Activated naive CD4-positive, alpha-beta T cell (primary cell): ENCODE measurements at places on chromosomes 12 and 14.

- DNase-seq: no peak
Observed at GRCh38 chr12:71430756-71431155, 8.8 kb upstream of the LGR5 start.

DNA sequence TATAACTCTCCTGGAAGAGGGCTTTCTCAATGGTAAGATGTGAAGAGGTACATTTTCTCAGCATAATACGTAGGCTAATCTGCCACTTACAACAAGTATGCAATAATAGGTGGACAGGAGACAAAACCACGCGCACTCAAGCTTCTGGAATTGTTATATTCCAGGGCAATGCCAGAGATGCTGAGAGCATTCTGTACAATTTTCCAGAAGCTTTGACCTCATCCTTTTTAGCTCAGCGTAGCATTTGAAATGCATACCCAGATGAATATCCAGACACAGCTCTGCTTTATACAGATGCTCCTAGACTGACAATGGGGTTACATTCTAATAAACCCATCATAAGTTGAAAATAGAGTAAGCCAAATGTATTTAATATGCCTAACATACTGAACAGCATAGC, 1492.4 kb upstream of the FLRT2 start:
- DNase-seq: no peak

- DNase-seq: no peak
Observed at GRCh38 chr12:67451206-67451605, 182.0 kb downstream of the CAND1 start.

DNA sequence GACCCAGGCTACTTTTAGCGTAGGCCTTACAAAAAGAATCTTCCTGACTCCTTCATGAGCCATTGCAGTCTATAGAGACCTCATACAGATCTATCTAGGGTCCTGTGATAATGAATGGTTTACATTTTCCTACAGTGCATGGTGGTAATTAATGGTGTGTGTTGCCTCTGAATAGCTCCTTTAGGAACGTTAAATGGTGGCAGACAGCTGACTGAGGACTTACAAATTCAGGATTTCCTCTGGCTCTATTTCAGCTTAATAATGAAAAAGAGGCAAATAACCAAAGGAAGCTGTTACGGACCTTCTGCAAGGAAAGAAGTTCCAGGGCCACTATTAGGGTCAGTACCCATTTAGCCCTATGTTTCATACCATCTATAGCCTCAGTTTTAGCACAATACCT, 5.1 kb downstream of the IKBIP start:
- DNase-seq: no peak

- DNase-seq: no peak
Observed at GRCh38 chr12:26274441-26275312, 79.3 kb downstream of the SSPN start.

DNA sequence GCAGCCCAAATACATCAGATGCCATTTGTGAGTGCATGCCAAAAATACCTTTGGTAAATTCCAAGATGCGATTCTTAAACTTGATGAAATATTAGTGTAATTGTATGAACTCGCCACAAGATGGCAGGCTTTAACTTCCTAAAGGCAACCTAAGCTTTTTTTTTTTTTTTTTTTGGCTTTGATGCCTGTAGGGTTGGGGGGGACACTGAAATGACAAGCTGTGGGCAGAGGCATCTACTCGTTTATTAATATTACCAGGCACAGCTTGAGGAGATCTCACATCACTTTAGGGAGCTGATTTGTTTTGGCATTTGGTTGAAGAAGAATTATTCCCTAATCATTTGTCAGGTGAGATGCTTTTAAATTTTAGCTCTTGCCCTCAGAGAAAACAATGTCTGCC, 126.7 kb upstream of the CCDC196 start:
- no peak for DNase-seq

DNA sequence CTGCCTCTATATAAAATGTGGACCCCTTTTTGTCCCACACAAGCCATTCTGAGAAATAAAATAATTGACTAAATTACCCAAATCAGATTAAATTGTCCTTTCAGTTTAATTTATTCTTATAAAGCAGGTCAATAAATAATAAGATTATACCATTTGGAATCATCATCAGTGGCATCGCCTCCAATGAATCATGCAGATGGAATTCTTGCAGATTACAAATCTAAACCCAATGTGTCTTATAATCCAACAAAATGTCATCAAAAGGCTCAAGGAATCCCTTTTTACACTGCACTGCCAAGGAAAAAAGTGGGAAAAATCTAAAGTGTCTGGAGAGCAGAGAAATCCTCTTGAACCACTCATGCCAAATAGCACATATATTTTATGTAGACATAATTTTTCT, 138.2 kb upstream of the TSPAN8 start:
- no peak for DNase-seq

GRCh38 chr14:24079491-24080141, 8.3 kb downstream of the CPNE6 start:
- DNase-seq: no peak

DNA sequence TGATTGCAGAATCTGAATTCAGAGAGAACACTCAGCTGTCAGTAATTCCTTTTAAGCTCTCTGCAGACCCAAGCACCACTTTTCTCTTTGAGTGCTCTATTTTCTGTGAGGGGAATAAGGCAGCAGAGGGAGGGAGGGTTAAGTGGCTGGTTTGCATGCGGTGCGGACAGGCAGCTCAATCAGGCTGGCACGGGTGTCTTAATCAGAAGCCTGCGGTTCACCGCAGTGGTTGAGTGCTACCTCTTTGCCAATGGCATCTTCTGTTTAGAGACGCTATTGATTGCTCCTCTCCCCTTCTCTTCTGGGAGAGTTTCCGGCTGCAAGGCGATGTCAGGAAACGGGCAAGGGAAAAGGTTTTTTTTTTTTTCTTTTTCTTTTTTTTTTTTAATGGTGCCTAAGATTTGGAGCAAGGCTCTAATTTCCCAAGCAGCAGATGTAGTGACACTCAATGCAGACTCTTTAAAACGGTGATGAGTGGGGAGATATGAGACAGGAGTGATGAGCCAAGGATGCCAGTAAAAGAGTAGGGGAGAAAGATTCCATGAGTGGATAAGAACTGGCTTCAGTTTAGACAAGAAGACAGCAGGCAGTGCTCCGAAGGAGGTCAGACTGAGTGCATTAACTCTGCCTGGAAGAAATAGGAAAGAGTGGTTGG, 533.7 kb upstream of the SEL1L start:
- DNase-seq: no peak

GRCh38 chr12:2977776-2978175, 18.6 kb downstream of the TEAD4 start:
- no peak for DNase-seq

- DNase-seq: no peak
Observed at GRCh38 chr12:52280319-52280795, 5.9 kb downstream of the KRT86 start.

- no peak for DNase-seq
Observed at GRCh38 chr12:53935383-53936341, 3.0 kb upstream of the HOXC13 start.

- no peak for DNase-seq
Observed at GRCh38 chr12:12714276-12715021, 2.7 kb upstream of the CDKN1B start.

DNA sequence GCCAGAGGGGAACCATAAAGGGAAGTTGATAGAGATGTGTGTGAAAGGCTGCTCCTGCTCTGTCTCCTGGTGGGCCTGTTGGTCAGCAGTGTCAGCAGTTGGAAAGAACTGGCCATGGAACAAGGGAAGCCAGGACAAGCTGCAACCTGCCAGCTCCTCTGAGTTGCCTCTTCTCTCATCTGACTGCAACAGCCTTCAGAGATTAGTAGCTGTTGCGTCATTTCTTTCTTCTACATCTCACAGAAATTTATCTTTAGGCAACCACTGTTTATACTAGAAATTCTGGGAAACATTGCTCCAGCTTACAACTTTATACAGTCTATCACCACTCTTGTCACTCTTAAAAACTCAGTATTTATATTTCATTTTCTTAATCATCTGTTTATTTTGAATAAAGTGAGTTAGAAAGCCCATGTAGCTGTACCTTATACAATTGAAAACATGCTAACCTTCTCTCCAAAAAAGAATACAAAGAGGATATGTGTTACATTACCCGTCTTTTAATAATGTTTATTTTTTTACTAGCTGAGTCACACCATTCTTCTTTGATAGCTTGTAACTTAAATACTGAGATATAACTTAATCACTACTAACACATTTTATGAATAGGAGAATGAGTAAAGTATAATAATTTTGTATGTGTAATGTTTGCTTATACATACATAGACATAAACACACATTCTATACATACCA, 224.2 kb downstream of the LRFN5 start:
- no peak for DNase-seq

- DNase-seq: no peak
Observed at GRCh38 chr14:37595809-37596621, 586 bp downstream of the TTC6 start.

DNA sequence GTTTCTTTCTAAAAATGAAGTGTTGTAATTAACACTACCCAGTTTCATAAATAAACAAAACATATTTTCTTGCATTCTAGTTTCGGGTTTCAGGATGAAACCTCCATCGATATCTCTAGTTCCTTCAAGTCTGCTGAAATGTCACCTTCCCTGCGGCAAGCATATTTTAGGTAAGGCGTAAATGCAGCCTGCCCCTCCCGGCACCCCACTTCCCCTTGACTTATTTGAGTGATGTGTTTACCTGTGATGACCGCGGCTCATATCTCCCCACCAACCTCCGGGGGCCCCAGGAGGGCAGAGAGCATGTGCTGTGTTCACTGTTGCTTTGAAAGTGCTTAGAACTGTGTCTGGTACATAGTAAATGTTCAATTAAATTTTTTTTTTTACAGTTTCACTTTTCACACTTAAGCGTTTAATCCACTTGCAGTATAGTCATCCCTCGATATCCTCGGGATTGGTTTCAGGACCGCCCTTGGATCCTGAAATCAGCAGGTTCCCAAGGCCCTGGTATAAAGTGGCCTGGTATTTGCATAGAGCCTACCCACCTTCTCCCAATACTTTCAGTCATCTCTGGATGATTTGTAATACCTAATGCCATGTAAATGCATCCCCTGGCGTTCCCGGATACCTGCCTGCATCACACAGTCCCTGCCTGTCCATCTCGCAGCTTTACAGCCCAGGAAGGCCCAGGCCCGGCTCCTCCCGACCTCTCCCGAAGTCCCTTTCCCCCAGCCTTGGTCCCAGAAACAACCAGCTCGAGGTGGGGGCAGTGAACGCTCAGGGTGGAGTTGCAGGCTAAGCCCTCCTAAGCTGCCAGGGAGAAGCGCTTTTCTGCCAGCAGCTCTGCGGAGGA, 40.2 kb upstream of the FBRSL1 start:
- DNase-seq: no peak
